Fibroblast of skin of scalp (primary cell): ENCODE measurements at places on chromosomes 12 and 14.

DNA sequence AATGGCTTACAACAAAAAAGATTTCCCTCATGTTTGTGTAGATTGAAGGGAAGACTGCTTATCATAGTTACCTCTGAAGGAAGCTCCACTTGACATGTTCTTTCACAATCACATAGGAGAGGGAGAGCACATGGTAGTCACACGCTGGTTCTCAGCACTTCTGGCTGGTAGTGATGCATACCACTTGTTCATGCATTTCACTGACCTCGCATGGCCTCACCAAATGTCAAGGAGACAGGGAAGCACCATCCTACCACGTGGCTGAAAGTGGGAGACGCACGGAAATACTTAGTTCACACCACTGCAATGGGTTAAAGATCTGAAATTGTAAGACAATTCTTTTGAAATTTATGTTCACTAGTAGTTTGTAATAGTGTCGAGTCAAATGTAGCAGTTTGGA is 74.0 kb downstream of the PDE3A start:
- DNase-seq, result no peak

DNA sequence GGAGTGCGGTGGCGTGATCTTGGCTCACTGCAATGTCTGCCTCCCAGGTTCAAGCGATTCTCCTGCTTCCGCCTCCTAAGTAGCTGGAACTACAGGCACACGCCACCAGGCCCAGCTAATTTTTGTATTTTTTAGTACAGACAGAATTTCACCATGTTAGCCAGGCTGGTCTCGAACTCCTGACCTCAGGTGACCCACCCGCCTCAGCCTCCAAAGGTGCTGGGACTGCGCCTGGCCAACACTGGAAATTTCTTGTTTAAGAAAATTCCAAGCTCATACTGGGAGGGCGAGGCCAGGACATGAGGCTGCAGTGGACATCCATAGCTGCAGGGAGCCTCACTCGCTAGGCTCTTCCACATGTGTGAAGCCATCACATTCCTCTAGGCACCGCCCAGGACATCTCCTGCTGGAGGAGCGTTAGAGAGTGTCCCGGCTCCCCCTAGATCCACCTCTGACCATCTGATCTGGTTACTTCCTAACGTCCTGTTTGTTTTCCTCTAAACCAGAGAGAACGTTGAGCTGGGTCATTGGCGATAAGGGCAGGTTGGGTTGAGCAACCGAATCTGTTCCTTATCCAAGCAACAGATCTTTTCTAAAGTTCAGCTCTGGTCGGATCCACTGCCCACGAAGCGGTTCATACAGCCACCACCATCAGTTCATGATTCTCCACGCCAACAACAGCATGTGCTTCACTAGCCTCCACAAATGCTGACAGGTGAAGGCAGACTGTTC is 108.2 kb upstream of the MED13L start:
- no peak for DNase-seq

- DNase-seq, result no peak
Observed at GRCh38 chr12:131732996-131733615, 22.2 kb downstream of the SFSWAP start.

GRCh38 chr12:5430641-5431603 is 986 bp upstream of the NTF3 start:
- DNase-seq, result no peak

- peak; percentile 57 for DNase-seq
Observed at GRCh38 chr12:1529862-1530591, 64.4 kb downstream of the FBXL14 start.

- DNase-seq, result no peak
Observed at GRCh38 chr14:75456997-75457335, 29.1 kb downstream of the JDP2 start.

- DNase-seq, result no peak
Observed at GRCh38 chr14:32727832-32728231, 210.8 kb upstream of the NPAS3 start.

- peak; percentile 56 for DNase-seq
Observed at GRCh38 chr12:84463741-84464495, 448.7 kb downstream of the SLC6A15 start.

- DNase-seq, result no peak
Observed at GRCh38 chr14:59214702-59215302, 26.3 kb downstream of the DAAM1 start.

GRCh38 chr12:11578461-11578993 is 70.9 kb upstream of the ETV6 start:
- no peak for DNase-seq

- DNase-seq, result peak; percentile 41
Observed at GRCh38 chr14:69105326-69105725, 47.6 kb downstream of the DCAF5 start.

DNA sequence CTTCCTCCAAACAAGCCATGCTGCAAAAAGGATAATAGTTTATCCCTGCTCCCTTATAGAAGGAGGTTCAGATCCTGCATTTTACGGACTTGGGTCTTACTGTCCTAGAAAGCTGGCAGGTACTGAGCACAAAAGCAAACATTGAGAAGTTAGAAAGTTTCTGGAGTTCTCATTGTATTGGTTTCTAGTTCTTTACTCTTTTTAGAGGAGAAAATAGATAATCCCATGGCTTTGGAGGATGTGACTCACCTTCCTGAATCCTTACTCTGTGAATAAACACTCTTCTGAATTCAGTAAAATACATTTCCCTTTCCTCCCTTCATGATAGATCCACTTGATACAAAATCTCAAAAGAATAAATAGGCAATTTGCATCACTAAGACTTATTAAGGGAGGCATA is 188.9 kb downstream of the NPAS3 start:
- DNase-seq, result peak; percentile 4

GRCh38 chr12:25130741-25131188 is 64.2 kb downstream of the DNAI7 start:
- peak; percentile 57 for DNase-seq

- DNase-seq, result no peak
Observed at GRCh38 chr14:89603938-89604480, 187.0 kb upstream of the FOXN3 start.

DNA sequence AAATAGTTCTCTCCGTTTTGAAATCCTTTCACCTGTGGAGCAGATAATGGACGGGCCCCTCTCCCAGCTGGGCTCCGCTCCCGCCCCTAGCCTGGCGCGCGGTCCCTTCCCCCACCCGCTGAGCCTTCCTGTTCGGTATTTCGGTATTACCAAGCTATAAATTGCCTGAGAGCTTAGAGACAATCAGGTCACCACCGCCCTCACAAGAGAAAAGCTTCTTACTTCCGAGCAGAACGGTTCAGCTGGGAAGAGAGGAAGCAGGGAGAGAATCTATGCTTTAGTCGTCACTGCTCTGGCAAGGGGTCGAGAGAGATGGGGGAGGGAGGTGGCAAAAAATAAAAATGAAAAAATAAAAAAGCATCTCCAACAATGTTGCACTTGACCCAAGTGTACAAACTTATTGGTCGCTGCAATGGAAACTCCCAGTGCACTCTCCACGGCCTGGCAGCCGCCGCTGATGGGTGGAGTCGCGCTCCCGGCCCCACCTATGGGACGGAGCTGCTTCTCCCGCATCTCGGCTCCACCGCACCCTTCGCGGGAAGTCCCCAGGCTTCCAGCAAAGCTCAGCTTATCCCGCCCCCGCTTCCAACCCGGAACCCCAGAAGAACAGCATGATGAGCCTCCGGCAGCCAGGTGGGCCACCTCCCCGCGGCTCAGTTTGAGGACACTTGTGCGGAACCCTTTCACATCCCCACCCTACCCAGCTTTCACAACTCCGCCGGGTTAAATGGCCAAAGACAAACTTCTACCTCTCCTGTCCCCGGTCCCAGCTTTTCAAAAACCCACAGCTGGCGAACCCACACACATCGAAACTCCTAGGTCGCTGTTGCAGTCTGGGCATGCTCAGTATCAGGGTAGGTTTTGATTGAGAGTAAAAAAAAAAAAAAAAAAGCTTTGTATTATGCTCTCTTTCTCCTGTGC is 832 bp upstream of the SYT1 start:
- peak; percentile 8 for DNase-seq

DNA sequence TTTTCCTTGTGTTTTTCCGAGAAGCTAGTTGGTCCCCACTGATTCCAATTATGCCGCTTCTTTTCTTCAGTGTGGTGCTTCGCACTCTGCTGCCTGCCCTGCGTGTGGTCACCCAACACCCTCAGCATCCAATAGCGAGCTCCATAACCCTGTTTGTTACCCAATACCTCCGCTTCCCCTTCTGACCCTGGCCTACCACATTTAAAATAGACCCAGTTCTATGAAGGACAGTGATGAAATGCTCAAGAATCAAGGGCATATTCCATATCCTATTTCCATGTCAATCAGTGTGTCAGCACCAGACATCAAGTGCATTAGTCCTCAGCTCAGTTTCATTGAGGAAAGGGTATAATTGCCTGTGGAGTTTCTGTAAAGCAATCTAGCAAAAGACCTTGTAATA is 9.5 kb downstream of the NDRG2 start:
- DNase-seq, result no peak

DNA sequence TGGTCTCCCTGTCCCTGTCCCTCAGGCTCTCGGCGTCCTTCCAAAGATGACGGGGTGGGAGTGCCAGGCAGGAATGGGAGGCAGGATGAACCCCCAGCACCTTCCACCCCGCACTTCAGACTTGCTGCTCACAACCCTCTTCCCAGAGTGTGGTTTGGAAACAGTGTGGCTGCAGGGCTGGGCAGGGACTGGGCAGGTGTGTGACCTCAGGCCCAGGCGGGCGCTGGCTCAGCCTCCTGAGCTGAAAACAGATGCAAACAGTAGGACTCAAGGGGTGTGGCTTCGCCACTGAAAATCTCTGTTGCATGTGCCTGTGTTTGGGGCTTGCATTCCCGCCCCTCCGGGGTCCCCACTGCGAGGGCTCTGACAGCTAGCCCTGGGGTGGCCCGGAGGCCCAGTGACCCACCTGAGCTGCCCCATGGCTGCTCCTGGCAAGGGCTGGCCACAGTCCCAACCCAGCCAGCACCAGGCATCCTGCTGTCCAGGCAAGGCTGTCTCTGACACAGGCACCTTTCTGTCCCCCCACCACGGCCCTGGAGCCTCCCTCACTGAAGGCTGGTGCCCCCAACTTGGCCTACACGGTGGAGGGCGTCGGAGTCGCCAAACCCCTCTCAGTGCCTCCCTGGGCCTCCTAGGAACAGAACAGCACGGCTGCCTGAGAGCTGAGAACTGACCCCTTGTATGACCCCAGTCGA is 46.1 kb downstream of the BEGAIN start:
- no peak for DNase-seq

DNA sequence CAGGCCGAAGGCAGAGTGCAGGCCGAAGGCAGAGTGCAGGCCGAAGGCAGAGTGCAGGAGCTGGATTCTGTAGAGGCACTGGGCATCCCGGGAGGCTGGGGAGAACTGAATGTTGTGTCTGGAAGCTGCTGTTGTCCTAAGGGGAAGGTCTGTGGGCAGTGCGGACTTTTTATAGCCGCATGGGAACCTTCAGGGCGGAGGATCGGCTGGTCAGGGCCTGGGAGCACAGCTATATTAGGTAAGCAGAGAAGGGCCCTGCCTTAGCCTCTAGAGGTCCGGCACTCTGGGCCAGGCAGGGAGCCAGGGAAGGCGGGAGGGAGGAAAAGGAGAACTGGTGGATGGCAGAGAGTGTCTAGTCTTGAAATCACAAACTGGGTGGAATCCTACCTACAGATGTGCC is 14.2 kb downstream of the CABP1 start:
- no peak for DNase-seq

GRCh38 chr12:16611146-16611545 is 5.2 kb upstream of the LMO3 start:
- DNase-seq, result no peak

DNA sequence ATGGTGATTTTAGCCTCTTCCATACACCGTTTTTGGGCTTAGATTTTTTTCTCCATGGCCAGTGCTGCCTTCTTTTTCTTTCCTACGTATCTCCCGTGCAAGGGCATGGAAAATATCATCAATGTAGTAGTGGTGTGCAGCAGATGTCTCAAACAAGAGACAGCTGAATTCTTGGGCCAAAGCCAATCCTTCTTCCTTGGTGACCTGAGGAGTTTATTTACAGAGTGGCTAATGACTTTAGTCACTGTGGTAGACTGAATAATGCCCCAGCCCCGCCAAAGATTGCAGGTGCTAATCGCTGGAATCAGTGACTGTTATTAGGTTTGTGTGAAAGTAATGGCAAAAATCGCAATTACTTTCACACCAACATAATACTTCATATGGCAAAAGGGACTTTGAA is 235.5 kb upstream of the NOS1 start:
- no peak for DNase-seq
